Stimulated activated CD4-positive, alpha-beta T cell treated with anti-CD3 and anti-CD28 coated beads, Interleukin-1b, Interleukin-23, amount 100 ng/mL, for 1 hour (primary cell): ENCODE measurements at places on chromosomes 2 and 18.

DNA sequence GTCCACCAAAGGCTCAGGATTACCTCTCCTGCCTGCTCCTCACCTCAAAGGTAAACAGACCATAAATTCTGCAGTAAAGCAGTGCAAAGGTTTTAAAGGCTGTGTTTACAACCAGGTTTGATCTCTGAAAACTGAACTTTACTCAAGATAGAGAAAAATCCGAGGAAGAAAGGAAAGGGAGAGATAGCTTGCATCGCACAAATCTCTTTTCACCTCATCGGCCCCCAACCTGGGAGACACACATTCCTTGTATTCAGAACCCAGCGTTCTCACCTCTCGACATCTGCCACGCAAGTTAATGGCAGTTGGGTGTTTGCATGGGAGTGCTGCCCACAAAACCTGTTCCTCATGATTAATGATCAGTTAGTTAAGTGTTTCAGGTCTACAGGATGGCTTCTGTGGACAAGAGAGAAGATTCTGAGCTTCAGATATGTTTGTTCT, 72.6 kb downstream of the GATA6 start:
- no peak for DNase-seq

GRCh38 chr2:156464106-156464505, 27.9 kb downstream of the GPD2 start:
- no peak for DNase-seq

DNA sequence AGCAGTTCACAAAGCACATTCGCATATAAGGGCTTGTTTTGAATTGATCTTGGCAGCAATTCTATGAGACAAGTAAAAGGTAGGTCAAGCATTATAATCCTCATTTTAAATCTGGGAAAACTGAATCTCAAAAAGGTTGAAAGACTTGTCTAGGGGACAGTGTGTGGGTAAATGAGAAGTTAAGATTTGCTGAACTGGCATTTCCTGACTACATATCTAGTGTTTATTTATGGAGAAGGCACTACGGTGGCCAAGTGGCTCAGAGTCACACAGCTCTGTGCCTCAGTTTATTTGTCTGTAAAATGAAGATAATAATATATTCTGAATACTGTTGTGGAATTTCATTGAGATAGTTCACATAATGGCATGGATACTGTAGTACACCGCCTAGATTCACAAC, 16.3 kb upstream of the IL1RN start:
- DNase-seq, result no peak

GRCh38 chr2:48792030-48792429, 36.5 kb upstream of the LHCGR start:
- no peak for DNase-seq

DNA sequence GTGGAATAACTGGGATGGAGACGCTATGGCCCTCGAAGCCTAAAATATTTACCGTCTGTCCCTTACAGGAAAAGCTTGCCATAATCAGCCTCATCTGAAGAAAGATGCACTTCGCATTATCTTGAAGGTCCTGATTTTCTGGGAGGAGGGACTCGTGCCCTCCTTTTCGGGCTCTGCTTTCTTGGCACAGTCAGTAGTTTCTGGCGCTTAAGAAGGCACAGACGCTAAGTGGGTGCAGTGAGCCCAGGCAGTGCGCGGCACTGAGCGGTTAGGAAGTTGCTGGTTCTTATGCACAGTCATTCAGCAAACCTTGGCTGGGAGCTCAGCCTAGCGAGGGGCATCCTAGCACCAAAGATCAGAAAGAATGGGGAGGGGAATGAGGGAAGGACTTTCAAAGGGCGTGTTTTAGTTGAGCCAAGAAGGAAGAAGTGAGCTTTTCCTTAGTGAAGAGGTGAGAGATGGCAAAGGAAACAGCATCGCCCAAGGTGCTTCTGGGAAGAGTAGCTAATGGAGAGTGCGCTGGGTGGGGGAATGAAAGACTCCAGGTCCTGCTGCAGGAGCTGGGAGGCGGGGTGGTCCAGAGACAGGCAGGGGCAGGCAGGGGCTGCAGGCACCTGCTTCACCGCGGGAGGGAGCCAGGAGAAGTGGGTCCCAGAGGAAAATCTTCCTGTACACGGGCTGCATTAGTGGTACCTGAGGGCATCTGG, 64.1 kb downstream of the ZCCHC2 start:
- no peak for DNase-seq

- no peak for DNase-seq
Observed at GRCh38 chr18:38241216-38241615, 675.6 kb upstream of the CELF4 start.

DNA sequence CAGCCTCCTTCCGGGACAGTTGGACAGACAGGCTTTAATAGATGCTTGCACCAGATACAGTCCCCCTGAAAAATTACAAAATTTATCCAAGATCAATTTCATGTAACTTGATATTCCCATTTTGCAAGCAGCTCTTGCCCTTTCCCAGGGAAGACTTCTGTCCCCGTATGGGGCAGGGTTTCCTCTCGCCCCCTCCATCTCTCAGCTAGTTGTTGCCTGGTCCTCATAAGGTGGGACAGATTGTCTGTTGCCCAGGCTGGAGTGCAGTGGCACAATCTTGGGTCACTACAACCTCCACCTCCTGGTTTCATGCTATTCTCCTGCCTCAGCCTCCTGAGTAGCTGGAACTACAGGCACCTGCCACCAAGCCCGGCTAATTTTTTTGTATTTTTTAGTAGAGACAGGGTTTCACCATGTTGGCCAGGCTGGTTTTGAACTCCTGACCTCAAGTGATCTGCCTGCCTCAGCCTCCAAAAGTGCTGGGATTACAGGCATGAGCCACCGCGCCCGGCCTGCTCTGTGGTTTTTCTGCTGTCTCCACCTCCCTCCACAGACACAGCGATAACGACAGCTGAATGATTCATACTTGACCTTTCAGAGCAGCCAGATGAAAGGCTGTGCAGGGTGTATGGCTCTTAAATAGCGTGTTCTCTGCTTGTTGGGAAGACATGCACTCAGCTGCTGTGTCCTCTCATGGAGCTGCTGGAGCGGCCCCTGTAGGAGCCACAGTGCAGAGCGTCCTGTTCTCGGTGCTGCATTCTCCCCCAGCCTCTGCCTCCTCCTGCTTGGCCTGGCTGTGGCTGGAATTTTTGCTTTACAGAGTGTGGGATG, 61.4 kb downstream of the TTC39C start:
- peak; percentile 43 for DNase-seq

DNA sequence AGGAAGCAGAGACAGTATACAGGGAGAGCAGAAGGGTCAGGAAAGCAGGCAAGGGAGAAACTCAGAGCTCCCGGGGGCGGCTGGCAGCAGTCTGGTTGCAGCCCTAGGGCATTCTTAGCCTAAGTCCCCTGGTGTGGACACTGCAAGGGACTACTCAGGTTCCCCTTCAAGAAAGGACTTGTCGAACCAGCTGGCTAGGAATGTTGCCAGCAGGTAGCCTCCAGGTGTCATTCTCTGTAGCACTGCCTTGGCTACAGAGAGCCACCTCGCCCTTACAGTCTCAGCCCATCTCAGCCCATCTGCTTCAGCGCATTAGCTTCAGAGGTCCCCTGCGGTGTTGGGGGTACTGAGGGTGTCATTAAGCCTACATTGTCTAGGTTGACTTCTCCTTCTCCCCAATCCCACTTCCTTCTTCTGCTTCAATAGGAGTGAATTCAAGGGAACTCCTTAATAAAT, 11.3 kb upstream of the TMSB10 start:
- no peak for DNase-seq

DNA sequence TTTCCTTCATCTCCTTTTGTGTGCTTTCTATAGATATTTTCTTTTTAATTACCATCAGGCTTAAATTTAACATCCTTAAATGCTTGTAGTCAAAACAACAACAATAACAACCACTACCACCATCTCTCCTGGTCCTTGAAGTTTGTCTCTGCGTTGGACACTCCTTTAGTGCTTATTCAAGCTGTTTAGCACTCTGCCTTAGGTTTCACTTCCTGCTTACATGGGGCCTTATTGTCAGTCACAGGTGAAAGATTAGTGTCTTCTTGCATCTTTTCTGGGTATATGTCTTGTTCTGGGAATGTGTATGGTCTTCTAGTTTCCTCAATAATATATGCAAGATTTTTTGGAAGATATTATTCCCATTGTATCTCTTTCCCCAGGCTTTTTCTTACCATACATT, 240.1 kb upstream of the NXPH2 start:
- no peak for DNase-seq

DNA sequence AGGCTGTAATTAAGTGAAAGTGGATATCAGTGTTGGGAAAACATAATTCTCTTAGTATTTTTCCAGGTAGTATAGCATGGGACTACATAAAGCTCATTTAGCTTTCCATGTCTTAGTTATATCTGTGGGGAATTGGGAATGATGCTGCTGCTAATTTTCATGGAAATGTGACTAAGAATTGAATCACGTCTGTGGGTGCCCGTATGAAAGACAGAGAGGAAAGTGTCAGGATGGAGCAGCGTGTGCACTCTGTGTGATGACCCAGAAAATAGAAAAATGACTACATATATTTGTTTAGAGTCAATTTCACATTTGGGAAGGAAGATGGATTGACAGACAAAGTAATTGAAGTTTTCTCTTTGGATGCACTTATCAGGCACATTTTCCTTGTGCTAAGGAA, 212.1 kb downstream of the PTPRM start:
- no peak for DNase-seq

DNA sequence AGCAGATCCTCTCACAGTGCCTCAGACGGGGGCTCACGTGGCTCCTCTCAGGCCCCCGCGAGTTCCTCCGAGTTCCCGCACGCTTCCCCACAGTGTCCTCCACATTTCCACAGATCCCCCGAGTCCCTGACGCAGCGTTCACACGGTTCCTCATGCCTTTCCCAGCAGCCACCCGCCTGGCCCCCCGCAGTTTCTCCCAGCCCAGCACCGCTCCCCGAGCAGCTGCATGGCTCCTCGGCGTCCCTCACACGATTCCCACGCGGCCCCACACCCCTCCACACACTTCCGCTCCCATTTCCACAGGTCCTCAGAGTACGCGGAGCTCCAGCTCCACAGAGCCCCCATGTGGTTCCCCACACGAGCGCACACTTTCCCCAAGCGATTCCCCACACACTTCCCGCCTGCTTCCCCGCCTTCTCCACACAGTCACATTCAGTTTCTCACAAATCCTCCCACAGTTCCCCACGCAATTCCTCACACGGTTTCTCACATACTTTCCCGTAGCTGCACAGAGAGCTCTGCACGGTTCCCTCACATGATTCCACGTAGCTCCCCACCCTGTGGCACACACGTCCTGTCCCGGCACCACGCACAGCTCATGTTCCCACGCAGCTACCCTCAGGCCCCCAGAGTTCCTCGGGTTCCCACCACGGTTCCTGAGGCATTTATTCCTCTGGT, 39.9 kb downstream of the KIF1A start:
- DNase-seq, result no peak

DNA sequence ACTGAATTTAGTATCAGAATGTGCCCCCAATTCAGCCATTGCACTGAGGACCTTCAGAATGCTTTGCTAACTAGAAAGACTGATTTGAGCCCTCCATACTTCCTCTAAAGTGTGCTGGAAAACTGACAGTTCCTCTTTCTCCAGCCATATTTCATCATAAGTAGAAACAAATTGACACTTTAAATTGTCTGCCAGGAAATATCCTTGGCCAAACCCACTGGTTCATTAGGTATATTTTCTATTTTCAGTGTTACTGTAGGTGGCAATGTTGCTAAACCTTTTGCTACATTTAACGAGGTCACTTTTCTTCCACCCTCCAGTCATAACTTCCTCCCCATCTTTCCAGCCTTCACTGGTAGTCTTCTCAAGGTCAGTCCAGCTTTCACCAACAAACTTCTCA, 21.5 kb downstream of the SP5 start:
- DNase-seq, result no peak

- DNase-seq, result no peak
Observed at GRCh38 chr18:42730272-42730671, 385.2 kb downstream of the RIT2 start.

DNA sequence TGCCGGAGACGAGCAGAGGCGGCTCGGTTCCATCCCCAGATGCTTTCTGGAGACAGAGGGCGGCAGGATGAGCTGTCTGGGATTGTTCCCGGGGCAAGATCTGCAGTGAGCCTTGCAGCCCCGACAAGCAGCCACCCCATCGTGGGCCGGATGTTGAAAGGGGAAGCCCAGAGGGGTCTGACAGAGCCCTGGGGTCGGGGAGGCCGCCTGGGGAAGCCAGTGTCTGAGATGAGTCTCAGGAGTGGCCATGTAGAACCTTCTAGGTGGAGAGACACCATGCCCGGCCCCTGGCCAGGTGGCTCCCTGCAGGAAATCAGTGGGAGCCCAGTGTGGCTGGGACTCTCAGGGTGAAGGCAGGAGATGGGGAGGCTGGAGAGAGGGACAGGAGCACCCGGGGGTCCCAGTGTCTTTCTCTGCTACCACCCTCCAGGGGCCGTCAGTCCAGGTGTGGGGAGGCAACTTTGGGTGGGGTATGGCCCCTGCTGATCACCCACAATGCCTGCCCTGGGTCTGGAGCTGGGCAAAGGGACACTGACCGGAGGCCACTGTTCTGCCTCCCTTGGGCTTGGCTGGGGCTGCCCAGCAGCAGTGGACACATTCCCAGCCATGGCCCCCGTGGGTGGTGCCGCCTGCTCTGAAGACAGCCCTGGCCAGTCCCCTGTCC, 128.3 kb upstream of the HS6ST1 start:
- DNase-seq, result no peak

DNA sequence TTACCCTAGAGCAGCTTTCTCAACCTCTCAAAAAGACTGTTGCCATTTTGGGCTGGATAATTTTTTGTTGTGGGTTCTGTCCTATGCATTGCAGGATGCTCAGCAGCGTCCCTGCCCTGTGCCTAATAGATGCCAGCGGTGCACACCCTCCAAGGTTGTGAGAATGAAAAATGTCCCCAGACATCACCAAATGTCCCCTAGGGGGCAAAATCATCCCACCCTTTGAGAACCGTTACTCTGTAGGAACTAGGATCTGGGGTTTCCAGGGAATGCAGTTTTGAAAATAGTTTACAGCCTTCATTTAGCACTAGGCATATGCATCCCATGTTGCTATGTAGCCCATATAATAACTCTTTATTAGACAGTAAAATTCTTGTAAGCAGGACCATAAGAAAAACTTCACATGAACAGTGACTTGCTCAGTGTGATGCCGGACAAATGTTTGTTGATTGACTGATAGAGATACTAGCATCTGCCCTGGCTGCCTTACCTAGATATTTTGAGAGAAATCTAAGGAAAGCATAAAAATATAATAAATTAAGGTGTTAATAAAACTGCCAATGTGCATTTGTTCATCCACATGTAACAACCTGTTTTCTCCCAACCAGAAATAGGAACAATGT, 79.2 kb upstream of the EPC2 start:
- DNase-seq, result no peak

GRCh38 chr2:190696792-190697398, 48.0 kb downstream of the NAB1 start:
- DNase-seq, result no peak

- DNase-seq, result no peak
Observed at GRCh38 chr2:232103140-232103737, 141.7 kb downstream of the DIS3L2 start.

GRCh38 chr2:47118581-47118980, 36.5 kb downstream of the STPG4 start:
- no peak for DNase-seq
